Fibroblast of lung (primary cell): ENCODE measurements at places on chromosomes 6 and 20. TPM values are rescaled to one million over a fixed set of nuclear protein-coding genes. Genes with fewer than 3 reads are reported as not detected.

- H3K4me1 ChIP-seq, result no peaks in the 10 kb centered on the region
- DNase-seq, result no peak
- no peaks in the 10 kb centered on the region for H3K27me3 ChIP-seq
- no peak overlapping the region for H3K27ac ChIP-seq
- H3K36me3 ChIP-seq, result no peaks in the 10 kb centered on the region
- no peak overlapping the region for H3K4me3 ChIP-seq
Measured at GRCh38 chr6:159080217-159080976, 35.6 kb upstream of the TAGAP start.

DNA sequence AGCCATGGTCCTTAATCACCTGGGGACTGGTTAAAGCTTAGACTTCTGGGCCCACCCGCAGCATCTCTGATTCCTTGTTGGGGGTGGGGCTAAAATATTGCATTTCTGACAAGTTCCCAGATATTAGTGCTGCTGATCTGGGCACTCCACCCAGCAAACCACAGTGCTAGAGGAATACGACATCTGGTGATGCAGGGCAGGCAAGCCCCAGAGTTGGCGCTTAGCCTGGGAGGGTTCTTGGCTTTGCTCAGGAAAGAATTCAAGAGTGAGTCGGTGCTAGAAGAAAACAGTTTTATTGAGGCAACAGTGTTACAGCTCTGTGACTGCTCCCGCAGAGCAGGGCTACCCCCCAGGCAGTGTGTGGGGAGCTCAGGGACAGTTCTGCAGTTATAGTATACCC lies 210.7 kb downstream of the TFAP2C start:
- no peak for DNase-seq
- H3K4me3 ChIP-seq, result no peak overlapping the region
- no peaks in the 10 kb centered on the region for H3K36me3 ChIP-seq
- no peak overlapping the region for H3K27ac ChIP-seq

- no peaks in the 10 kb centered on the region for H3K27me3 ChIP-seq
- H3K4me3 ChIP-seq, result no peak overlapping the region
- H3K36me3 ChIP-seq, result no peaks in the 10 kb centered on the region
- H3K27ac ChIP-seq, result no peak overlapping the region
- H3K4me1 ChIP-seq, result no peaks in the 10 kb centered on the region
Measured at GRCh38 chr20:24478584-24478983, 9.2 kb downstream of the SYNDIG1 start.

- no peak overlapping the region for H3K4me3 ChIP-seq
- H3K27ac ChIP-seq, result no peak overlapping the region
- H3K36me3 ChIP-seq, result no peaks in the 10 kb centered on the region
- no peaks in the 10 kb centered on the region for H3K27me3 ChIP-seq
Measured at GRCh38 chr20:63158845-63159244, 57.1 kb downstream of the YTHDF1 start.

DNA sequence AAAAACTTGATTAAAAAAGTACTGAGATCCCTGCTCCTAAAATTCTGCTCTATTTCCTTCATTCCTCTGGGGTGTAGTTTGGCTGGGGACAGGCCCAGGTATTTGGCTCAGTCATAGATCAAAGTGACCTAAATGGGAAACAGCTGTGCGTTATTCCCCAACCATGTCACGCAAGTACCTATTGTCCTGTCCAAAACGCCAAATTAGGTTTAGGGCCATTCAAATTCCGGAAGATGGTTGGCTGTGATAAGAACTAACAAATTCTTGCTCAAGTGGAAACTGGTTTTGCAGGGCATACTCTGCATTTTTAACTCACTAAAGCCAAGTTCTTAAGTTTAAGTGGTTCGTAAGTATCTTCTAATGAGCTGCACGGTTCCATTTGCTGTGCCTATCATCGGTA lies 147.6 kb upstream of the TMEM170B start:
- H3K27me3 ChIP-seq, result no peaks in the 10 kb centered on the region
- no peaks in the 10 kb centered on the region for H3K4me1 ChIP-seq
- peak; percentile 83 for DNase-seq
- no peak overlapping the region for H3K27ac ChIP-seq
- H3K36me3 ChIP-seq, result no peaks in the 10 kb centered on the region

- H3K36me3 ChIP-seq, result no peaks in the 10 kb centered on the region
- DNase-seq, result no peak
- no peaks in the 10 kb centered on the region for H3K27me3 ChIP-seq
- no peaks in the 10 kb centered on the region for H3K4me1 ChIP-seq
- H3K27ac ChIP-seq, result no peak overlapping the region
Measured at GRCh38 chr6:143090314-143091044, 29.8 kb downstream of the AIG1 start.

DNA sequence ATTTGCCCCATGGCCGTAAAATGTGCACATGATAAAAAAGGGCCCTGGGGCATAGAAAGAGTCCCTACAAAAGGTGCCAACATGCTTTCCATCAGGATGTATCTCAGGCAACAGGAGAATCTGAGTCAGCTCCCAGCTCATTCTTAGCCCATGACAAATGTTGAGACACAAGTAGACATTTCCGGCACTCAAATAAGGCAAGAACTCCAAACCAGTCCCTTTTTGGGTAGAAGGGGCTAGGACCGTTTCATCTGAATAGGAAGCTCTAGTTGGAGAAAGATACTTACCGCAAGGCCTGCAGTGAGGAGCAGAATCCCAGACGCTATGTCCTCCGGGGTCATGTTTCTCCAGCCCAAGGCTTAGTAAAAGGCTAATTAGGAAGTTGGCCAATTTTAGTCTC lies 261.0 kb upstream of the RIN2 start:
- no peak overlapping the region for H3K4me3 ChIP-seq
- DNase-seq, result no peak
- no peaks in the 10 kb centered on the region for H3K4me1 ChIP-seq
- no peaks in the 10 kb centered on the region for H3K36me3 ChIP-seq

GRCh38 chr6:12014027-12014872 lies 2.1 kb downstream of the HIVEP1 start:
- peaks cover 6% of the 10 kb centered on the region for H3K36me3 ChIP-seq
- H3K4me1 ChIP-seq, result peaks cover 2% of the 10 kb centered on the region
- H3K27ac ChIP-seq, result peak overlapping the region; percentile 71
- peak; percentile 72 for DNase-seq

- H3K36me3 ChIP-seq, result no peaks in the 10 kb centered on the region
- no peaks in the 10 kb centered on the region for H3K27me3 ChIP-seq
- H3K4me3 ChIP-seq, result no peak overlapping the region
- DNase-seq, result no peak
Measured at GRCh38 chr6:161152907-161153662, 120.8 kb downstream of the AGPAT4 start.

DNA sequence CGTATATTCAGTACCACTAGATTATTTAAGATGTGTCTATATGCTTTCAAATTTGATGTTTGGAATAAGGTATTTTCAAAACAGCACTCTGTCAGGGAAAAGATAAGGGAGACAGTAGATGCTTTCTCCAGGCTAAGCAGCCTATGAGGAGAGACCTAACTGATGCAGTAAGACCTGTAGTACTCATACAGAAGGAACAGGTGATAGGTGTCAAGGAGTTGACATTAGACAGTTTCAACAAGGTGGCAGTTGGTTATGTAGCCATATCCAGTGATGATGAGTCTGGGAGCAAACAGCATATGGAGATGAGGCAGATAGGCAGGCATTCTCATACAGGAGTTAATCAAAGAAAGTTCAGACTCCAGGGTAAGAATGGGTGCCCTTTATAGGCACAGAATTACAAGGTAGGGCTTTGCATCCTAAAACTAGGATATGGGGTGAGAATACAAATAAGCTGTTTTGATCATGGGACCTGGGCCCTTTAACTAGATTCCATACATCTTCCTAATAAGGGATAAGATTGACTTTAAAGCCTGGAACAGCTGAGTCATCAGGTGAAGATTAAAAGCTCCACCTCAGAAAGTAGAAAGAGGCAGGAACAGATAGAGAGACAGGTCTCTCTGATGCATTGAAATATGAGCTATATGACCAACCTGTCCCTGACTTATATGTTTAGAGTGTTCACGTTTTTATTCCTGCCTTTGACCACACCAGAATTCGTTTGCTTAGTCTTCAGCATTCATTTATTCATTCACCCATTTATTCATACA lies 7.9 kb downstream of the RSPH4A start:
- no peak for DNase-seq
- H3K4me1 ChIP-seq, result no peaks in the 10 kb centered on the region
- H3K4me3 ChIP-seq, result no peak overlapping the region
- no peaks in the 10 kb centered on the region for H3K27me3 ChIP-seq

DNA sequence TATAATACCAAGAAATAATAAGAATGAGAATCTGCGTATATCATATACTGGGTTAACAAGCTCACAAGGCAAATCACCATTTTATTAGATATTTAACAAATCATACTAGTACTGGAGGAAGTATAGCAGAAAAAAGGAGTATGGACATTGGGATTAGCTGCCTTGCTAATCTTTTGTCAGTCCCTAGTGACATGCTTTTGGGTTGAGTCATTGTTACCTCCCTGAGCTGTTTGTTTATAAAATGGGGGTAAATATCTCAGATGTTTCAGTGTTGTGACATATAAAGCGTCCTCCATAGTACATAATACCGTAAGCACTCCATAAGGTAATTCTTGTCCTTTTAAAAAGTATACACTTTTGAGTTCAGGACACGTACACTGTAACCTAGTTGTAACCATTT lies 107.0 kb downstream of the ESR1 start:
- H3K27me3 ChIP-seq, result no peaks in the 10 kb centered on the region
- peak; percentile 0 for DNase-seq
- H3K4me1 ChIP-seq, result no peaks in the 10 kb centered on the region
- no peaks in the 10 kb centered on the region for H3K36me3 ChIP-seq

- no peak overlapping the region for H3K27ac ChIP-seq
- no peaks in the 10 kb centered on the region for H3K4me1 ChIP-seq
- peaks cover 17% of the 10 kb centered on the region for H3K27me3 ChIP-seq
- peak overlapping the region; percentile 5 for H3K4me3 ChIP-seq
- H3K36me3 ChIP-seq, result no peaks in the 10 kb centered on the region
- DNase-seq, result no peak
Measured at GRCh38 chr6:33018904-33019303, 9.5 kb upstream of the HLA-DOA start.

DNA sequence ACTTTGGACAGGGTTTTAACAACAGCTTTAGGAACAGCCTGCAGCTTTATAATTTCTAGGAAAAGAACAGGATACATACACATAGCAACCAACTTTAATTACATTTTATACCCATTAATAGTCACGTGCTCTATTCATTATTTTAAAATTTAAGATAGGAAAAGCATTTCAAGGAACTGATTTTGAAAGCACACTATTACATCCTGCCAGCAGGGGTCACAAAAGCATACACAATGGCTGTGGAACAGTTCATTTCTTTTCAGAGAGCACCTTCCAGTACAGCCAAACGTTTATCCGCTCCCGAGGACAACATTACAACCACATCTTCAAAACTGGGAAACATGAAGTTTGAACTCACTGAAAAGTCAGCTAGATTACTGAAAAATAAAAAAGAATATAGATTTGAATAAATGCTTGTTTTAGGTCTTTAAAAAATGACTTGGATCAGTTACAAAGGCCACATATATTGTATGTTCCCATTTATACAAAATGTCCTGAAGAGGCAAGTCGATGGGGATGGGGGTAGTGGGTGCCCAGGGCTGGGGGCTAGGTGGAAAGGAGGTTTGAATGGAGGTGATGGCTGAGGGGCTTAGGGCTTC lies 104.6 kb upstream of the EXOC2 start:
- peaks cover 2% of the 10 kb centered on the region for H3K4me1 ChIP-seq
- no peaks in the 10 kb centered on the region for H3K36me3 ChIP-seq
- H3K27ac ChIP-seq, result no peak overlapping the region
- no peak overlapping the region for H3K4me3 ChIP-seq
- H3K27me3 ChIP-seq, result no peaks in the 10 kb centered on the region
- DNase-seq, result peak; percentile 25

DNA sequence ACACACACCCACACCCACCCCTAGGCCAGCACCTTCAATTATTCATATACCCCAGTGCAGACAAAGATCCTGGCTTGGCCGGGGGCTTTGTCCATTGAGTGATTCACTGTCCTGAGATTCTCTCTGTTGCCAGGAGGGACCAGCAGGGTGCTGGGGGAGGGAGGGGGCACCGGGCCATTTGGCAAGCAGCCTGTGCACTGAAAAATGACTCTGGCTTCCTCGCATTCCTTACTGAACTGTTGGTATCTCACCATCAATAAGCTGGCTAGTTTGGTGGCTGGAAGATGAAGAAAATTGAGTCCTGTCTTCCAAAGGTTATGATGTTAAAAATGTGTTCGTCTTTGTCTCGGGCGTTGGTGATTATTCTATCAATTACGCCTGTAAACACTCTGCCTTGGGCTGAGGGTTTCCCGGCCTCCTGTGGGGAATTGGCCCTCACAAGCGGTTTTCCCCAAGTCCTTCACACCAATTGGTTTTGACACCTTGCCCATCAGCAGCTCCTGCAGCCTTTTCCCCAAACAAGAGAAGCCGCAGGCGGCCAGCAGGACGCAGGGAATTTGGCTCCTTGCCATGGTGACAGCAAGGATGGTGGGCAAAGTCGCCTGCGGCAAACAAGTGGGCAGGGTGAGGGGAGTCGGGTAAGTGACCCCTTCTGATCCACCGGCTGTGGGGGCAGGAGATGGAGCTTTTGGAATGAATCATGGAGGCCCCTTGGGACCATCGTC lies 4.9 kb downstream of the VSTM2L start:
- peak; percentile 92 for DNase-seq
- peaks cover 3% of the 10 kb centered on the region for H3K4me1 ChIP-seq
- H3K27me3 ChIP-seq, result peaks cover 49% of the 10 kb centered on the region

- peak; percentile 12 for DNase-seq
- H3K27me3 ChIP-seq, result peaks cover 5% of the 10 kb centered on the region
- H3K36me3 ChIP-seq, result no peaks in the 10 kb centered on the region
Measured at GRCh38 chr20:1505361-1505760, 14.1 kb upstream of the SIRPB2 start.

DNA sequence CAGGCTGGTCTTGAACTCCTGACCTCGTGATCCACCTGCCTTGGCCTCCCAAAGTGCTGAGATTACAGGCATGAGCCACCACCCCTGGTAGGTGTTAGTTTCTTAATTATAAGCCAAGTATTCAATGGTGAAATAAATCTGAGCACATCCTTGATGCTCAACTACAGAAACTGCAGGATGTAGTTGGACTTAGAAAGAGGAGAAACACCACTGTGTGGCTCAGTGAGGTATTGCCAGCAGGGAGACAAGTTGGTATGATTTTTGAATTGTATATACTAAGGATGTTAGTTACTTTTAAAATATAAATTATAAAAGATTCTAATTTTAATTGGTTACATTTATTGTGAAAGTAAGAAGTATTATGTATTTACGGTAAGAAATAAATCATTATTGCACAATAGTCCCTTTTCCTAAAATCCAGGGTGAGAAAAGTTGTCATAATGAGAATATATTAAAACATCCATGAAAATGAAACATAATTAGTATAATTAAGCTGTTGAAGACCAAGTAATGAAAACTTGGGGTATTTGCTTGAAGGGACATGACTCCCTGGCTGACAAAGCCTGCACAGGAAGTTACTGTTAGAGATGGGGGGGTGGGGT lies 17.6 kb downstream of the SLC18B1 start:
- H3K4me3 ChIP-seq, result no peak overlapping the region
- H3K27me3 ChIP-seq, result no peaks in the 10 kb centered on the region
- H3K4me1 ChIP-seq, result no peaks in the 10 kb centered on the region
- no peak overlapping the region for H3K27ac ChIP-seq
- H3K36me3 ChIP-seq, result no peaks in the 10 kb centered on the region
- DNase-seq, result peak; percentile 16

Gene OR2H1
- polyA plus RNA-seq, result not detected in 2 replicates

Gene DZANK1
- 1.2 and 1.3 TPM in 2 replicates for polyA plus RNA-seq

Gene COL19A1
- 0.01 TPM in 1 of 2 replicates, not detected in the other for polyA plus RNA-seq

Gene HLA-DQA1
- polyA plus RNA-seq, result 0.10 TPM in 1 of 2 replicates, not detected in the other

Gene CLPSL1
- polyA plus RNA-seq, result not detected in 2 replicates

Gene APOBEC2
- not detected in 2 replicates for polyA plus RNA-seq

Gene TMEM217
- polyA plus RNA-seq, result 3.0 and 3.1 TPM in 2 replicates

Gene APCDD1L
- polyA plus RNA-seq, result 0.18 and 1.6 TPM in 2 replicates

Gene AMD1
- polyA plus RNA-seq, result 92.5 and 107 TPM in 2 replicates

Gene SEL1L2
- polyA plus RNA-seq, result not detected in 2 replicates
